NCI-H524 (cell line): ENCODE measurements at places on chromosomes 2 and 18.
A peak's percentile ranks its signal among the peaks of the same experiment; 100 is the strongest.

GRCh38 chr2:190976521-190976920 lies 37.5 kb downstream of the STAT1 start:
- no peak for DNase-seq

- DNase-seq: no peak
These were observed 124.2 kb downstream of the CABYR start for GRCh38 chr18:24263050-24263449.

DNA sequence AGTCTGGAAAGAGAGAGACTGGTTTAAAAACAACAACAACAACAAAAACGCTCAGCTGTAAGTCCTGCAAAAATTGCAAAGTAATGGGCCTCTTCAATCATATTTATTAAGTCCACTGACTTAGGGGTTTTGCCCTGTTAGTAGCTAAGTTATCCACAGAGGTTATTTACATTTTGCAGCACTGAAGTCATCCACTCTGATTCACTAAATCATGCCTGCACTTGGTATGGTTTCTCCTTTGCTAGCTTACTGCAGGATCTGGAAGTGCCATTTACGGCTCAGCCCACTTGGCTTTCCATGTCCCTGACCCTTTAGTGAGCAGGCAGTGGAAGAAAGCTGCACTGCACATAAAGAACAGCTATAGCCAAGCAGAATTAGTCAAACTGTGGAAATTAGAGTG lies 484.4 kb downstream of the NRXN1 start:
- DNase-seq: no peak

DNA sequence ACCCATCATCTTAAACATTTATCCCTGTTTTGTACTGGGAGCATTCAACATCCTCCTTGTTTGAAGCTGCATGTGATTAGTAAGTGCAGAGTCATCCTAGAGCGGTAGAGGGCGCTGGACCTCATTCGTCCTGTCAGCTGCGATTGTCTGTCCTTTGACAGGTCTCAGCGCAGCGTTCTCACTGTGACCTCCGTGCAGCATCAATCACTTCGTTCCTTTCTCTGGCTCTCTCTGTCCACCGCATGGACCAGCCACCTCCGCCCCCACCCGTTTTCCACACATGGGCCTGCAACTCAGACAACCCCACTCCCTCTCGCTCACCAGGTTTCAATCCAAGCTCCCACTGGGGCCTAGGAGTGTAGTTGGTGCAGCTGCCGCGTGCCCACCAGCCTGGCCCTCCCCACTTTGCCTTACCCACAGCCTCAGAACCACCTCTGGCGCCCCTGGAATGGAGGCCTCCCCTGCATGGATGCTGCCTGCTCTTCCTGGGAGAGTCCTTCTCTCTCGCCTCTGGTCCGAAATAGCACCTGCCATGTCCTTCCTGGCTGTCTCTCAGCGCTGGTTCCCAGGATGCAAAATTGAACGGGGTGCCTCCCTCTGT lies 90.5 kb downstream of the NDUFA10 start:
- DNase-seq: peak; percentile 67

DNA sequence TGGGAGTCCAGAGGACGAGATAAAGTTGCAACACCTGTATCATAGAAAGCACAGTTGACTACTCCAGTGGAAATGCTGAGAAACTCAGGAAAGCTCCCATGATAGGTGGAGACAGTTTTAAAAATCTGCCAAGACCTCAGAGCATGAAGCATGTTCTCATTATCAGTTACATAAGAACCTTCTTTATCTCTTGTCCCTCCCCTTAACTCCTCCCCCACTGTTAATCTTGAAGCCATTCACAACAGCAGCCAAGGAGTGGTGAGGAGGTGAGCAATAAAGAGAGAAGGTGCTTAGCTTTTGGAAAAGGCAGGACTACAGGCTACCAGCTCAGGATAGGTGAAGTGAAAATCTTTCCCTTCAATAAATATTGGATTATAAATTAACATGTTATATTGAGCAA lies 657.9 kb downstream of the NYAP2 start:
- no peak for DNase-seq

- peak; percentile 1 for DNase-seq
These were observed 36.0 kb upstream of the TTC27 start for GRCh38 chr2:32591669-32592463.

DNA sequence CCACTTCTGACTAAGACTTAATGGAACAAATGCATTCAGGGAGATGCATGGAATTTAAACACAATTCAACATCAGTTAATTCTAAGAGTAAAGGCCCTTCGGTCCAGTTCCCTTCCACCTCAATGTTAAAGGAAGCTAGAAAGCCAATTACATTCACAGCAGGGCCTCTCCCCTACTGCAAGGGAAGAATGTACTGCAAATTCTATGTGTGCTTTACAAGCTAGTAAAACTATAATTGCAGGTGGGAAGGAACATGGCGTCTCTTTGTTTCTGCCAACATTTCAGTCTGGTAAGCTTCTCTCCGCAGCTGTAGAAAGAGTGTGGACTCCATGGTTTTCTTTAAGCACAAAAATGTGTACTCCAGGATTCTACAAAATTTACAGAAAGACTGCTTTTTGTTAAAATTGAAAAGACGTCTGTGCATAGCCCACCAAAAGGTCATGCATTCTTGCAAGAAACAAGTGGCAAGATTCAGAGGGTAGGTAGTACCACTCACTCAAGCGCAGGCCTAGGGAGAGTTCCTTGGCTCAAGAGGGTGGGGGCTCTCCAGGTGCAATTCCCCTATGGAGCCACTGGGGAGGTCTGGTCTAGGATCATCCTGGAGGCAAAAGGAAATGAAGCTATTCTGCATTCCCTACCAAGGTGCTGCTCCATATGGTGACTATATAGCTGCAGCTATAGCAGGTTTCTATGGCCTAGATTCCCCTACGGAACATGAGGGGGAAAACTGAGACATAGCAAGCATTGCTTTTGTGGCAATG lies 127.0 kb upstream of the FZD5 start:
- DNase-seq: peak; percentile 8
